ENCODE measurements at places on chromosomes 12 and 14. TPM values are rescaled to one million over a fixed set of nuclear protein-coding genes. Genes with fewer than 3 reads are reported as not detected.

RTN1 gene
- total RNA-seq, result 12.5 TPM

GRCh38 chr12:91194500-91194899, 11.9 kb upstream of the DCN start:
- no peak for DNase-seq

DNA sequence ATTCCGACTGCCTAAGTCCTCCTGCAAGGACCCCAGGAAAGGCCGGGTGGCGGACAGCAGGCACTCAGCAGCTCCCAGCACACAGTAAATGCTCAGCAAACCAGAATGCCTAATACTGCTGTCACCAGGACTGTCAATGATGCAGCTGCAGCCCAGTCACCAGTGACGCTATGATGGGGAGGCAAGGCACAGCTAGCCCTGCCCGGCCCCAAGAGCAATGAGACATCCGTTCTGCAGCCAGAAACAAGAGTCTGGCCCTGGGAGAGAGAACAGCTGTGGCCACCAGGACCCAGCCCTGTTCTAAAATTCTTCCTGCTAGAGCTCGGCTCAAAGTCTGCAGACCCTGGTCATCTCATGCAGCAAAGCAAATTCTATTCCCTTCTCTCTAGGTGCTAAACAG, 69.8 kb downstream of the NCOR2 start:
- peak; percentile 44 for DNase-seq

DNA sequence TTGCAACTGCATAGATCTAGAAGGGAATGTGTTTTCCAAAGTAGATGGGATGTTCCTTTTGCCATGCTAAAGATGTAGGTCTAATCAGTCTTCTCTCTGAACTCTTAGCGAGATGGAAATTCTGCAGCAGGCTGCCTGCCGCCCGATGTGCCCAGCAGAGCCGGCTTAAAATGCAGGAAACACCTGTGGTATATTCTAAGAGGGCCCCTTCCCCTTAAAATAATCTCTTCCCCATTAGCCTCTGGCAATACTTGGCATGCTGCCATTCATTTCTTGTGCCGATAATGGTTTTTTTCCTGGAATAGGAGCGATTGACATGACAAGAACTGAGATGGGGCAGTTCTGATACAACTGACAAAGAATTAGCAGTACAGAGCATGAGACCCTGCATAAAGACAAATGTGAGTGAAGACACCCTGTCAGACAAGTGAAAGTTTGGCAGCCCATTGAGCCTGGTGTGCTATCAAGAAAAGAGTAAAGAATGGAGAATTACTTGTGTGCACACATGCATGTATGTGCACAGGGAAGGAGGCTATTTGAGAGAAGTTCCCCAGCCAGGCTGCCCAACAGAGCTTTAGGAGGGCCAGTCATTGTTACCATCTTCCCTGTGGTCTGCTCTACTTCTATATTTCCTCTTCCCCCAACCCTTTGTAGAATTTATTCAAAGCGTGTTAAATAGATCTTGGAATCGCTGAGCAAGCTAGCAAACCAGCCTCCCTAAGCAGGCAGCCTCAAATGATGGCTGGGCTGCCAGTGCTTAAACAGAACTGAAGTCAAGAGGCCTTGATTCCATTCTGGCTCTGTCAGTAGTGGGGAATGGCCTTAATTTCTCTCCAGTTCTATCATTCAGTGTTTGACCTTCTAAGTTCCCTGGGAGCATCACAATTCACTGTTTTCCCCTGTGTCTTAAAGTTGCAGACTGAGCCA, 29.6 kb upstream of the NTF3 start:
- DNase-seq, result no peak

GRCh38 chr14:57865403-57866198, at the start of gene SLC35F4:
Gene SLC35F4 (minus strand): TSS chr14:57866092.
- DNase-seq, result peak; percentile 41

DNA sequence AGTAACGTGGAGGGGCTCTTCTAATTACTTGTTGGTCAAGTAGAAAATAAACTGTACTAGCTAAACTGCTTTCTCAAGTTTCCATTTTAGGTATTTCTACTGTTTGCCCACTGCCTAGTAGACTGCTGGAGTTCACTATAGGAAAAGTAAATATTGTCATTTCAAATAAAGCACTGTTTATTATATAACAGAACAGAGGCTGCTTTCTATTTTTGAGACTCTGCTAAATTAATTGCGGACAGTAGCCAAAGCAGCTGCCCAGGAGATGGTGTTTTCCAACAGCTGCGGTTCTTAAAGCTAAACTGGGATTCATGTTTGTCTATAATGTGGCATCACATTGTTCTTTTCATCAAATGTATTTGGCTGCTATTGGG, 15.9 kb upstream of the SIX1 start:
- no peak for DNase-seq

DNA sequence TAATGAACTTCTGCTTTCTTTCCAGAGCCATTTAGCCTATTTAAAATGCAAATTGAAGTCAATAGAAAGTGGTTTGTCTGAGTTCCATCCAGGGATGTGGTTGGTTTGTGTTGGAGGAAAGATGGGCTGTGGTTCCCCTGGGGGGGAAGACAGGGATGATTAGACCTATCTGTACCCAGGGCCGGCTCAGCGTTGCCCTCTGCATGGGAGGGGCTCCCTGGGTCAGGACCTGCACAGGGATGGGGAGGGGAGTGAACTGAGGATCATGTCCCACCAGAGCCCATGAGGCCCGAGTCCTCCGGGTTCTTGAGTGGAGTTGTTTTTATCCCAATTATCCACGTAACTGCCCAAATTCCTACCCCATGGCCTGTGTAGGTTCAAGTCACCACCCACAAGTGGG, 76.9 kb upstream of the SFSWAP start:
- no peak for DNase-seq

Measured in umbilical cord (tissue), 2 donors.